ENCODE measurements at places on chromosomes 4 and X. TPM values are rescaled to one million over a fixed set of nuclear protein-coding genes. Genes with fewer than 3 reads are reported as not detected.

- no peak for DNase-seq
Observed at GRCh38 chr4:20723019-20723418, 22.8 kb downstream of the PACRGL start.

GRCh38 chr4:87066403-87067123 lies 131.8 kb downstream of the AFF1 start:
- no peak for DNase-seq

The RXFP1 gene
- total RNA-seq, result 1.1 TPM

The SNCA gene
- total RNA-seq, result 49.0 TPM

DNA sequence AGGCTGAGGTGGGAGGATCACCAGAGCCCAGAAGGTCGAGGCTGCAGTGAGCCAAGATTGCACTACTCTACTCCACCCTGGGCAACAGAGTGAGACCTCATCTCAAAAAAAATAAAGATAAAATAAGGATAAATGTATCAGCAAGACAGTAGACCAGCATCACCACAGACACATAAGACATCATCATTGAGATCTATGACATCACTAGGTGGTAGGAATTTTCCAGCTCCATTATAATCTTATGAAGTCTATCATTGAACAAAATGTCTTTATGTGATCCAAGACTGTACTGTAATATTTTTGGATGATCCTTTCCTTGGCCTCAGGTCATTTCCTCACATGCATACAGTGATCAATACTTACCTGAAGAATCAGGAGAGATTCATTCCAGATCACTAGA lies 8.3 kb upstream of the FAM200B start:
- no peak for DNase-seq

GRCh38 chr4:103364083-103364482 lies 165.9 kb upstream of the CENPE start:
- DNase-seq, result no peak

- DNase-seq, result no peak
Observed at GRCh38 chrX:101362757-101363156, 14.2 kb upstream of the TIMM8A start.

GRCh38 chr4:181982437-181982836 lies 260.8 kb upstream of the TENM3 start:
- DNase-seq, result no peak

DNA sequence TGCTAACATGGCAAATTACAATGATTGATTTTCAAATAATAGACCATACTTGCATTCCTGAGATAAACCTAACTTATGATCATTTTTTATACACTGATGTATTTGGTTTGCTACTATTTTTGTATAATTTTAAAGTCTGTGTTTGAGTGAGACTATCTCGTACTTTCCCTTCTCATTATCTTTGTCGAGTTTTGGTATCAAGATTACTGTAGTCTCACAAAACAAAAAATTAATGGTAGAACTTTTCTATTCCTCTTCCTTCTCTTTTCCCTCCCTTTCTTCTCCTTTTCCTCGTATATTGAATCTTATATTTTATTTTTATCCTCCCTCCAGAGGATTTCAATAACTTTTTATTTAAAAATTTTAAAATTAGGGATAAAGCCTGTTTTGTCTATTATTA lies 41.5 kb downstream of the RGS12 start:
- no peak for DNase-seq

DNA sequence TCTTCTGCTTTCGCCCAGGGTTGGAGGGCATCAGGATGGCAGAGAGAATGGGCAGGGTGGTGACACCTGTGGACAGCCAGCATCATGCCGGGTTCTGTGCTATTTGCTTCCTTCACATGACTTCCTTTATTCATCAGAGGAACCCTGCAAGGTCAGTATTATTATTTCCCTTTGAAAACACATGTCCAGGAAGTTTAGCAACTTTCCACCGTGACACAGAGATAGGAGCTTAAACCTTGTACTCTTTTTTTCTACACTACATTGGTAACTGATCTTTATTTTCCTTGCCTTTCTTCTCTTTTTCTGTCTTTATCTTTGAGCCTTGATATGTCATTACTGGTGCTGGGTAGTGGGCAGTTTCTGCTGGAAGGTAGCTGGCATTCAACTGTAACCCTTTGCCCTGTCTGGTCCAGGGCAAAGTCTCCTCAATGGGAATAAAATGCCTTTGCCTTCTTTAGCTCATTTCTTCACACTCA lies 5.0 kb upstream of the MGST2 start:
- no peak for DNase-seq

GRCh38 chrX:79287724-79288123 lies 79.4 kb downstream of the ITM2A start:
- DNase-seq, result no peak

DNA sequence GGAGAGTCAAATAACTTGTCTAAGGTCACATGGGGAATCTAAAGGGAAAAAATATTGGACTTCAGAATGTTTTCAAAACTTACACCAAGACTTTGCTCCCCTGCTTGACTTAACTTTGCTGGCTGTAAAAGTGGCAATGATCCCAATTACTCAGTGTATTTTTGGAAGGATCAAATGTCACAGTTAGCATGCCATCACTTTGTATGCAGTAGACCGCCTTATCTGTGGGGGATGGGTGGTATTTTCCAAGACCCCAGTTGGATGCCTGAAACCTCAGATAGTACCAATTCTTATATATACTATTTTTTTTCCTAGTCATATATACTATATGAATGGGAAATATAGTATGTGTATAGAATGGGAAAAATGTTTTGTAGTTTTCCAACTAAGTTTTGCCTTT lies 53.4 kb downstream of the COL4A6 start:
- DNase-seq, result no peak
